ENCODE measurements at places on chromosomes 13 and 19.

- DNase-seq, result no peak
Measured at GRCh38 chr13:85562282-85562681, 236.9 kb downstream of the SLITRK6 start.

GRCh38 chr13:71967990-71968389 lies 101.0 kb upstream of the DACH1 start:
- no peak for DNase-seq

- no peak for DNase-seq
Measured at GRCh38 chr13:102983496-102983895, 82.7 kb downstream of the SLC10A2 start.

- DNase-seq, result no peak
Measured at GRCh38 chr19:13097033-13097462, 5.6 kb downstream of the LYL1 start.

- no peak for DNase-seq
Measured at GRCh38 chr19:43574424-43575155, 737 bp downstream of the XRCC1 start.

DNA sequence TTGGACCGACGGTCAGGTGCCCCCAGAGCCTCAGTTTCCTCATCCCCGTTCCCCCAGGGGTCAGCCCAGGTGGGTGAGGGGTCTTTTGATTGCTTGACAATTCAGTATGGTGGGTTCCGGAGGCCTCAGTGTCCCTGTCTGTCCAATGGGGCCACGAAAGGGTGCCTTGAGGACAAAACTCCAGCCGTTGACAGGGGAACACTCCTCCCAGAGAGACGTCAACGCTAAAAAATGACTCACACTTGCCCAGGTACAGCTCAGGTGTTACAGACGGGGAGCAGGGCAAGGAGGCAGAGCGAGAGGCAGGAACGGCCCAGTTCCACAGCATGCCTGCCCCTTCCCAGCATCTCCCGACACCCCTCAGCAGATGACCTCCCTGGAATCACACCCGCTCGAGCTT lies 1.8 kb downstream of the TNFAIP8L1 start:
- no peak for DNase-seq

- DNase-seq, result peak; percentile 52
Measured at GRCh38 chr19:54189145-54189734, at the start of gene MBOAT7. MBOAT7 (minus strand) TSS chr19:54189580; CDS start chr19:54188508, 1,072 bp downstream.

DNA sequence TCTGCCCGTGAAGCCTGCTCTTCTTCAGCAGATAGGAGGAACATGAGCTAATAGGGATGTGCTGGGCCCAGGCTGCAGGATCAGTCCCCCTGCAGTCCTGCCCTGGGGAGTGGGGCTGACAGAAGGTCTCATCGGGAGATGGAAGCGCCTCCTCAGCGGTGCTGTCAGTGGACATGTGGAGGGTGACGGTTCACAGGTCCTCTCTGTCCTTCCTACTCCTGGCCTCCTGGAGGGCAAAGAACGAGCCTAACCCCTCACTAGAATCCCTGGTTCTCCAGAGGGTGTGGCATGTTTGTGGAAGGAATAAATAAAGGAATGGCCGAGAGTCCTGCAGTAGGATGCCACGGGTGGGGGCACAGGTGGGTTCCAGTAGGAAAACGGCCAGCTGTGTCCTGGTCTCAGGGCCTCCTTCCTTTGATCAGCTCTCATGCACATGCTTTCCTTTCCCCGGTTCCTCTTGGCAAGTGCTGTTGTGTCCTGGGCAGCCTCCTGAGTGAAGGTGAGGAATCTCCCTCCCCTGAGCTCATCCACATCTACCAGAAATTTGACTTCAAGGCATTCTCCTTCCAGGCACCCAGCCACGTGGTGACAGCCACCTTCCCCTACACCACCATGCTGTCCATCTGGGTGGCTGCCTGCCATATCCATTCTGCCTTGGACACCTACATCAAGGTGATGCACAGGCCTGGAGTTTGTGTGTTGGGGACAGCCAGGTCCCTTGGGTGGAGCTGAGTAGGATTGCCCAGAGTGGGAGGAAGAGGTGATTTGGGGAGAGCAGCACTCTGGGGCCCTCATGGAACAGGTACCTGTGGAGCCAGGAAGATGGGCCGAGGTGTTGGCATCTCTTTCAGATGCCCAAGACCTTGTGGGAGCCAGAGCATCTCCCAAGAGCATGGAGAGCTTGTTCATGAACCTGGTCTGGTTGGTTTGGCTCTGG lies 28.6 kb upstream of the ZNF492 start:
- DNase-seq, result no peak

GRCh38 chr19:46840498-46840942 lies 10.1 kb downstream of the AP2S1 start:
- peak; percentile 39 for DNase-seq

DNA sequence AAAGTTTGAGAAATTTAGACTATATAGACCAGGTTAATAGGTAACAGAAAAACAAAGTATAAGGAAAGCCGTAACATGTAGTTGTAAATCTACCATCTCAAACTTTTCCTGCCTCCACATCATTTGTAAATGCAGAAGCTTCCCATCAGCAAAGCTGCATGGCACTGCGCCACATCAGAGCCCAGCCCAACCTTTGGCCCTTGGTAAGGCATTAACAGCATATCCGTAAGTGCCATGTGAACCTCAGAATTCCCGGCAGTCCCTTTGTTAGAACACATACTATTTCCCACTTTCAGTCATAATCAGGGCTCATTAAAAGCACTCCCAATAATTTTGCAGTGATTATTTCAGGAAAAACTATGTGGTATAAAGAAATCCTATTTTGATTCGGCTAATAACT lies 51.6 kb downstream of the MPHOSPH8 start:
- DNase-seq, result no peak

DNA sequence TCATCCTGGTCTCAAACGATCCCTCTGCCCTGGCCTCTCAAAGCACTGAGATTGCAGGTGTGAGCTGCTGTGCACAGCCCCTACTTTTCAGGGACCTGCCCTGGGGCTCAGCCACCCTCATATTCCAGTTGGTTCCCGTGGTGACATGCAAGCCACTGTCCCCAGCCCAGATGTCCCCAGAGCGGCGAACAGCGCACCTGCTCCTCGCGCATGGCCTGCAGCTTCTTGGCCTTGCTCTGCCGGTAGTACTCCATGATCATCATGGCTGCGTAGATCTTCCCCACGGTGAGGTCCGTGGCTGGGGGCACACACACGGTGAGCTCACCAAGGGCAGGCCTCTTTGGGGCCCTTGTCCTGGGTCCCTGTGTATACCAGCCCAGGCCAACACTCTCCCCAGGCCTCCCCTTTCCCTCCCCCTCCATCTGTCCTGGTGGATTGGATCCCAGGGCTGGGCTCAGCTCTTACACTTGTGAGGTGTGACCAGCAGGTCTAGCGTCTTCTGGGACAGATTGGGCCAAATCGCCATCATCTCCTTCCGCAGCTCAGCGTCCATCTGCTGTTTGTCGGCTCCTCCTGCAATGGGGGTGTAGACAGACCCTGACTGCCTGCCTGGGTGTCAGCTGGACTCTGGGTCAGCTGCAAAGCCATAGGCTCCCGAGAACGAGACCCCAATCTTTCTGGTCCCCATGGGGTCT lies 64.0 kb downstream of the IER2 start:
- no peak for DNase-seq

GRCh38 chr13:113954046-113954835 lies 19.6 kb downstream of the C13orf46 start:
- DNase-seq, result no peak

GRCh38 chr19:6677495-6677882 lies 7.5 kb upstream of the TNFSF14 start:
- no peak for DNase-seq

GRCh38 chr13:31413516-31413915 lies 213.7 kb downstream of the B3GLCT start:
- no peak for DNase-seq

DNA sequence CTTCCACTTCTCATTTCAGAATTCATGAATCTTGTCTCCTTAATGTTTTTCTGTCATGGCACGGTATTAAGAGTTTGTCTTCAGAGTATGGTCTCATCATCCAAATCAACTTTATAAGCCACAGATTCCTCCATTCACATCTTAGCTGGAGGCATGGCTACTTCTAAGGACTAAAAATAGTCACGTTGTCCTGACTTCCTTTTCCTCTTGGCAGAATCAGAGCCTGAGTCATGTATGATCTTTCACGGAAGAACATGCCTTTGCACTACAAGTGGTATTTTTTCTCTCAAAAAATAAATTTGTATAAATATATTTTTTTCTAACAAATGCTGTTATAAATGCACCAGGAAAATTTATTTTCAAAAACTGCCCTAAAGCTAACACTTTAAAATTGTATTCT lies 71.4 kb downstream of the ALOX5AP start:
- no peak for DNase-seq

DNA sequence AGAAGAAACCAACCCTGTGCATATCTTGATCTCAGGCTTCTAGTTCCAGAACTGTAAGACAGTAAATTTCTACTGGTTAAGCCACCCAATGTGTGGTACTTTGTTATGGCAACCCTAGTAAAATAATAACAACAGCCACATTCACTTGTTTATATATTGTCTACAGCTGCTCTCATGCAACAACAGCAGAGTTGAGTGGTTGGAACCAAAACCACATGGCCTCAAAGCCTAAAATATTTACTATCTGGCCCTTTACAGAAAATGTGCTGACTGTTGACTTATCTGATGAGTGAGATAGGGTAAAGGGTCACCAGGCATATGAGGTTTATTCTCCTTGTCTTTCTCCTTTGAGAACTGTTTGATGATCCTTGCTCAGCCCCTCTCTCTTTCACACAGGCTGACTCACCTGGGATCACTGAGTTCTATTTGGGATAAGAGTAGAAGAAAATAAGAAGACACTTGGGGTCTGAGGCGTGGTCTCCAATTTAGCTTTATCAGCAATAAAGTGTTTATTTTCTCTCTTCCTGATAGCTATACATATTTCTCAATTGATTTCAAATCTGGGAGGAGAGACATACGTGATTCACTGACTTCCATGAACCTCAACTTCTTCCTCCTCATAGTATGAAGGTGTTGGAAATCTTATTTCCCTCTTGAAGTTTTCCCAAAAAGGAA lies 227.5 kb upstream of the STARD13 start:
- DNase-seq, result no peak

- DNase-seq, result no peak
Measured at GRCh38 chr13:99250982-99251825, 7.0 kb downstream of the GPR18 start.

DNA sequence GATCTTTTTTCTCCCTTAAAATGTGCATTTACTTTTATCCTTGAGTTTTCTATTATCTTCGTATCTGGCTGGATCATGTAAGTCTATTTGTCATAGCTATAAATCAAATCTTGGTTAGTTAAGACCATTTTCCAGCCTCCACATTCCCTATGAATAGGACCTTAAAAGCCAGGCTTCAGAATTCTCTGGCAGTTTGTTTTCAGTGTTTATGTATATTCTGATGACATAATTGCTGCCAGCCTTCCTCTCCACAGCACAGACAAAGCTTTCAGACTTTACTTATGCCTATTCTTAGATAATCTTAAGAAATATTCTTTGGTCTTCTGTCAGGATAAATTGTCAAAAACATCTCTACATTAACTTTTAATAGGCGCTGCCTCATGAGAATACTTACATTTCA lies 870.8 kb upstream of the SPRY2 start:
- DNase-seq, result no peak

All from activated CD4-positive, alpha-beta T cell treated with anti-CD3 and anti-CD28 coated beads for 4 hours (primary cell).